ENCODE measurements at places on chromosomes 5 and 9. TPM values are rescaled to one million over a fixed set of nuclear protein-coding genes. Genes with fewer than 3 reads are reported as not detected.

DNA sequence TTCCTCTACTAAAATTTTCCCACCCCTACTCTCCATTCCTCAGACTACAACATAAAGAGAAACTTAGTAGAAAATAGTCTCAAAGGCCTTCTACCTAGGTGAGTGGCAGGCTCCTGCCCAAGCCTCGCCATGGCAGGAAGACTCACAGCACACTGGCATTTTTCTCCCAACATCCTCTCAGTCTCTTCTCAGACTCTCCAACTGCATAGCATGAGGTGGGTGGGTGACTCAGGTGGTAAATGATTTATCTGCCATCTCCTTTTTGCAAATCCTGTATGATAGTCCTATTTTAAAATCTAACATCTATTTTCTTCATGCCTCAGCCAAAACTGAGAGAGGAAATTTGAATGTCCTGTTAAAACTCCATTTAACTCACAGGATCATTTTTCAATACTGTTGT, 33.5 kb upstream of the GRIA1 start:
- no peak for DNase-seq

DNA sequence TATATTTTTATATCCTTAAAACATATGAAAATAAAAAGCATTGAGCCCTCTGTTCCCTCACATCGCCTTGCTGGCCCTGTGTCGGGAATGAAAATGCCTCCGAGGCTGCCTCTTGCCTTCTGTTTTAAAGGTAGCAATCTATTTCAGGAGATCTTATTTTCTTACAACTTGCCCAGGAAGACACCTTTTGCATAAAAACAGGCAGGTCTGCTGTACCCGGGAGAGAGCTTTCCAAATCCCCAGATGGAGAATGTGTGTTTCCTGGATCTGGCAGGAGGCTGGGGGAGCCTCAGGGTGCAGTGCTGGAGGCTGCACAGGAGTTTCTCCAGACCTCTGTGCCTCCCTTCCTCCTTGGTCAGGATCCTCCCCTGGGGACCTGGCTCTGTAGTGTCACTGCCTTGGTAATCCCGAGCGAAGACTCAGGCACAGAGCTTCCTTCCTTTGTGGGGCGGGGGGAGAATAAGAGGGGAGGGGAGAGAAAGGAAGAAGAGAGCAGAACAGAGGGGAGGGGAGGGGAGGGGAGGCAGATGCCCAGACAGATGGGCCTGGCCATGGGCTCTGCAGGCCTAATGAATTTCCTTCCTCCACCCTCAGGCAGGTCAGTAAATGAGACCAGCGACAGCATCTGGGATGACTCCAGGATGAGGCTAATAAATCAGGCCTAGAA, 104.0 kb upstream of the BOD1 start:
- no peak for DNase-seq

- DNase-seq = no peak
Measured at GRCh38 chr5:141669520-141669919, 12.5 kb downstream of the ARAP3 start.

GRCh38 chr9:125932746-125933455, 185.7 kb downstream of the PBX3 start:
- DNase-seq = no peak

- no peak for DNase-seq
Measured at GRCh38 chr5:180119031-180119902, 47.7 kb upstream of the RNF130 start.

GRCh38 chr5:167982-168660, 23.2 kb upstream of the LRRC14B start:
- DNase-seq = no peak

- DNase-seq = no peak
Measured at GRCh38 chr5:86112249-86112648, 505.5 kb upstream of the COX7C start.

- no peak for DNase-seq
Measured at GRCh38 chr5:162824360-162824759, 613.0 kb upstream of the CCNG1 start.

DNA sequence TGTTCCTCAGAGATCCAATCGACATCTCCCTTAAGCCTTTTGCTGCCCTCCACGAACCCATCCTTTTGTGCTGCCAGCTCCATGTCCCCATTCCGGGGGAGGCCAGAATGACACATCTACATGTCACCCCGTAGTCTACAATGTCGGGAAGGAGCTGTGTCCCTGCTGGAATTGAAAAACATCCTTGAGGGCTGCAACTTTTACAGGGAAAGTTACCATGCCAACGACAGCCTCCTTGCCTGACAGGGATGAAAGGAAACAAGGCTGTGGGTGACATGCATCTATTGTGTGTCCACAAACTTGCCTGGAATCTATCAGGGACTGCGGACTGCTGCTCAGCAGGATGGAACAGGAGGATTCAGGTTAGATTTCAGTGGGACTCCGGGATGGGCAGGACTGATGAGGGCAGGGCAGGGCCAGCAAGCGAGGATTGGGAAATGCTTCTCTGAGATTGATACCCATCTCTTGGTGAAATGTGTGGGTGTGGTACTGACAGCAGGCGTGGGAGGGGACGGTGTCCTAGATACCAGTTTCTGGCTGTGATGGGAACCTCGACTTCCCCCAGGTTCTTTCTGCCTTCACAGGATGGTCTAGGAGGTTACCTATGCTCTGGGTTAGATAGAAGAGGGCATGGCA, 25.5 kb downstream of the EGR1 start:
- no peak for DNase-seq

- DNase-seq = no peak
Measured at GRCh38 chr9:115069771-115070170, 48.2 kb downstream of the TNC start.

- no peak for DNase-seq
Measured at GRCh38 chr5:159850160-159850559, 66.1 kb upstream of the ADRA1B start.

DNA sequence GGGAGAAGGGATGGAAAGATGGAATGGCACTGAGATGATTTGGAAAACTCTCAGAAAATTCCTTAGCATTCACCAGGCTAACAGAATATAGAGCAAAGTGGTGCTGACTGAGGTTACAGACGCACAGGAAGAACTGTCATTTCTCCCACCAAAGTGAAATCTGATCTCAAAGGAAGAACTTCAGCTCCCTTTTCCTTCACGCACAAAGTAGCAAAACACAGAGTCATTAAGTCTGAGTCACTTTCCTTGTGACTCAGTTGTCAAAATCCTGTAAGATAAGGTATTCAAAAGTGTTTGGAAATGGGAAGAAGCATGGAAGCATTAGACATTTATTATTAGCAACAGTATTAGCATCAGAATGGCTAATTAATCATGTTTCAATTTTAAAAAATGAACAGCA, 11.7 kb downstream of the MPDZ start:
- DNase-seq = no peak

DNA sequence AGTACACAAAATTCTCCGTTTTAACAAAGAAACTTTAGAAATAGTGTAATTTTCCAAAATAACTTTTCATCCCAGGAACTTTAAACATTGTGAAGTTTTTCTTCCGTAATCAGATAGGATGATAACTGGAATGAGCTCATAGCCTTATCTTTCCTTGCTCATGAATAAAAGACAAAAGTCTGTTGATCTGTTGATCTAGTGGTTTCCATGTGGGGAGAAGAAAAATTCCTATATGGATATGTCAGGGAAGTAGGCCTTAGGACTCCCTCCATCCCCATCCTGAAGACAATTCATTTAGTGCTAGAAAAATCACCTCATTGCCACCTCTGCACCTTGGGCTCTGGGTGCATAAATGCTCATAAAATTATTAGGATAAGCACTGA, 266.6 kb downstream of the SMARCA2 start:
- DNase-seq = no peak

DNA sequence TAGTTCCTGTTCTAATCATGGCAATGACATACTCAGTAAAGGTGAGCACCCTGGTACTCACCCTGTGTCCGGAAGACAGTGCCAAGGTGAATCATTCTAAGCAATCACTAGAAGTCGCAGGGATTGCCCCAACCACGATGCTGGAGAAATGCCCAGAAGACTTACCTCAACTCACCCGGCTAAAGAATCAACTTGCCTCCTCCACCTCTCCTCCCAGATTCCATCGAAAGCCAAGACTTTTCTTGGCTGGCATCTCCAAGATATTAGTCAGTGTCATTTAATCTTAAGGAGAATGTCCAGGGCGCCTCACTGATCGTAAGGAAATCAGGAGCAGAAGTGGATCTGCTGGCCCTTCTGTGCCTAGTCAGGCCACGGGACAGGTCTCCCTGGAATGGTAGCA, 204.9 kb downstream of the ERCC6L2 start:
- no peak for DNase-seq

GRCh38 chr5:154046486-154046885, 7.7 kb downstream of the MFAP3 start:
- DNase-seq = no peak

GRCh38 chr5:53730943-53731342, 170.5 kb downstream of the NDUFS4 start:
- no peak for DNase-seq

Gene NANS
- total RNA-seq = 43.7 TPM

Gene CATSPER3
- total RNA-seq = 0.99 TPM

Gene PTPRD
- 20.9 TPM for total RNA-seq

Gene SKP1
- 324 TPM for total RNA-seq

Gene ERCC8
- 12.2 TPM for total RNA-seq

Gene CFAP77
- total RNA-seq = not detected

All from ureter (tissue), 1 donor.